ENCODE measurements at places on chromosomes 12 and 14. TPM values are rescaled to one million over a fixed set of nuclear protein-coding genes. Genes with fewer than 3 reads are reported as not detected.

GRCh38 chr12:29616664-29617406, 119.3 kb upstream of the OVCH1 start:
- no peak for DNase-seq

DNA sequence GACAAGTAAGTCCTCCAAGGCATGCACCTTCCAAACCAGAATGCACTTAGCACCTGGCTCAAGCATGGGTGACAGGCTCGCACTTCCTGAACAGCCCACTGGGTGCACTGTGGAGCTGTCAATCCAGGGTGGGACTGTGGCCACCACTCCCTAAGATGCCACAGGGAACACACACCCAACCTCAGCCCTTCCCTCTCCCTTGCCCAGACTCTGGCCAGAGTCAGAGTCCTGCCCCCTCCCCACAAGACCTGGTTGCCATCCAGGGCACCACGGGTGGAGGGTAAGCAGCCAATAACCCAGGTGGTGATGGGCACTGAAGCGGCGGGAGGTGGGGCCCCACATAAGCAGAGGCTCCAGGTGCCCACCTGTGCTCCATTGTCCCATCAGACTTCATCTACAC, 160.6 kb downstream of the MYRFL start:
- DNase-seq = no peak

DNA sequence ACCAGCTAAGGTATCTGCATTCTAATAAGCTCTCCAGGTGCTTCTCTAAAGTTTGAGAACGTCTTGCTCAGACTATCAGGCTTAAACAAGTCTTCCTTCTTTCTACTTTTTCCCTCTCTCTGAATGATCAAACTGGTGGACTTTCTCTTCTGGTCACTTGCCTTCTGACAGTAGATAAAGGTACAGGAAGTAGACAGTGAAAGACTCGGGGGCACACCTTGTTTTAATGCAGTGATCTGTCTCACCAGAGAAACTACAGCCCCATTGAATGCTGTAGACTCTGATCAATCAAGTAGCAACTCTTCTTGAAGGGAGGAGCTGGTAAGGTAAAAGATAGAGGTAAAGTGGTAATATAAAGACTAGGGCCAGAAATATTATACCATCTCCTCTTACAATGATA, 48.1 kb upstream of the ATXN7L3B start:
- no peak for DNase-seq

DNA sequence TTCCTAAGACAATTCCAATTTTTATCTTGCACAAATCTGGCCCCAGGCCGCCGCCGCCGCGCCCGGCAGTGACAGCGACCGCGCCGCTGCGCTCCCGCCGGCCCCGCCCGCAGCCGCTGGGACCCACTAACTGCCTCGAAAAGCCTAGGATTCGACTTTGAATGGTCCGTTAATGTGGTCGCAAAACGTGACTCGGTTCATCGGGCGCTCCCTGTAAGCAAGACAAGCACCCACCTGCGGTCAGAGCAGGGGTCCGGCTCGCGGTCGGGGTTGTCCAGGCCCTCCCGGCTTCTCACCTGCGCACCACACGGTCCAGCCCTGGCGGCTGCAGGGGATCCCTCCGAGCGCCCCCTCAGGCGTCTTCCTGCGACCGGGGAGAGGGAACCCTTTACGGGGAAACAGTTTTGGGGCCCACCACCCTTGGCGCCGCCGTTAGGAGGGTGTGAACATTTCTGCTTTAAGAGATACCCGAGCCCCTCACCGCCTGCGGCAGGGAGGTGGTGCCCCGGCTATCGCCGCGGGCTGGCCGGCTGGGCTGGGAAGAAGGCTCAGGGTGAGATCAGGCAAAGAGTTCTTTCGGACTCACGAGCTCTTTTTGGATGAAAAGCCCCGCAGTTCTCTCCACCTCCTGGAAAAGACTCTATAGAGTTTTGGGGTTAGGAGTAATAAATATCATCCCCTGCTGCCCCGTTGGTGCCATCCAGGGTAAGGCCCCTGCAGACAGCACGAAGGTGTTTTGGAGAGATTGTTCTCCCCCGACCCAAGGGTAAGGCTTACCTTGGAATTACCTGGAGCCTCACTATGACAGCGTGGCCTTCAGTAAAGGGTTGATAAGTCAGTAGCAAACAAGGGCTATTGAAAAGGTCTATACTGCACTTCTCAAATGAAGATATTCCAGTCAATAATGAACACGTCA, 13.6 kb upstream of the FOXJ2 start:
- DNase-seq = no peak

GLT8D2 gene
- total RNA-seq = 6.0 TPM

ISCU gene
- 77.0 TPM for total RNA-seq

ANKRD33 gene
- total RNA-seq = not detected

Measured in lung microvascular endothelial cell (primary cell).